ENCODE measurements at places on chromosomes 1 and 21.

DNA sequence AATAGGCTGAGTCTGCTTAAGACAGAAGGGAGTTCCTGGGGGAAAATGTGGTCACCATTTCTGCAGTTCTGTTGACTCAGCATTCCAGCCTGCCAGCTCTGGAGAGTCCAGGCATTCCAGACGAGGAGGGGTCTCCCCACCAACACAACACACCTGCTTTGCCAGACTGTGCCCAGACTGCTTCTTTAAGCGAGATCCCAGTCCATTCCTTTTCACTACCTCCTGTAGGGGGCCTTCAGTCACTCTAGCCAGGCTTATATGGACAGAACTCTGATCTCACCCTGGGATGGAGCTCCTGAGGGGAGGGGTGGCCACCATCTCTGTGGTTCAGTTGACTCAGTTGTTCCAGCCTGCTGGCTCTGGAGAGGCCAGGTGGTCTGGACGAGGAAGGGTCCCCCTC lies 48.5 kb downstream of the UBE2U start:
- DNase-seq, result no peak

DNA sequence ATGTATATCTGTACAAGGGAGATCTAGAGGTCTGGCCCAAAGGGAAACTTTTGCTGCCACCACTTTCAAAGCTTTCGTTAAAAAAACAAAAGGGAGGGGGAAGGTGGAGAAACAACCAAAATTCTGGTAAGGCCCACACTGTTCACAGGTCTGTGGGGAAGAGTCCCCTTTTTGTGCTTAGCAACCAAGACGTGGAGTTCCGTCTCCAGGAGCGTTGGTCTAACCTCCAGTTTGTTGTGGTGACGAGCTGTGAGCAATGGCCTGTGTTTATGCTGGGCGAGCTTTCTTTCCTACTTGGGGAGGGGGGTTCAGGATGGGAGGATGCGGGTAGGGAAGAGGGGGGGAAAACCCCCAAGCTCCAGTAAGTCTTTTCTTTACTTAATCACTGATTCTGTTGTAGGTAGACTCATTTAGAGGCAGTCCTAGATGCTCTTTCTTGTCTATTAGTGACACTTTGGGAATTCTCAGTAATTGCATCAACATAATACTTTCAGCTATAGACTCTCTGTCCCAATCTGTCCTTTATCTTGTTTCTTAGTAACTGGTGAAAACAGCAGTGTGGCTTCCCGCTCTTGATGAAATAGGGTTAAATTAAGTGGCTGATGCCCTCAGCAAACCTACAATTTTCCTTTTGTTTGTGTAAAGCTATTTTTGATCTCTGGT lies 1.5 kb downstream of the HIPK1 start:
- DNase-seq, result peak; percentile 47

- no peak for DNase-seq
These were observed 95.6 kb downstream of the ZNF281 start for GRCh38 chr1:200314085-200314750.

DNA sequence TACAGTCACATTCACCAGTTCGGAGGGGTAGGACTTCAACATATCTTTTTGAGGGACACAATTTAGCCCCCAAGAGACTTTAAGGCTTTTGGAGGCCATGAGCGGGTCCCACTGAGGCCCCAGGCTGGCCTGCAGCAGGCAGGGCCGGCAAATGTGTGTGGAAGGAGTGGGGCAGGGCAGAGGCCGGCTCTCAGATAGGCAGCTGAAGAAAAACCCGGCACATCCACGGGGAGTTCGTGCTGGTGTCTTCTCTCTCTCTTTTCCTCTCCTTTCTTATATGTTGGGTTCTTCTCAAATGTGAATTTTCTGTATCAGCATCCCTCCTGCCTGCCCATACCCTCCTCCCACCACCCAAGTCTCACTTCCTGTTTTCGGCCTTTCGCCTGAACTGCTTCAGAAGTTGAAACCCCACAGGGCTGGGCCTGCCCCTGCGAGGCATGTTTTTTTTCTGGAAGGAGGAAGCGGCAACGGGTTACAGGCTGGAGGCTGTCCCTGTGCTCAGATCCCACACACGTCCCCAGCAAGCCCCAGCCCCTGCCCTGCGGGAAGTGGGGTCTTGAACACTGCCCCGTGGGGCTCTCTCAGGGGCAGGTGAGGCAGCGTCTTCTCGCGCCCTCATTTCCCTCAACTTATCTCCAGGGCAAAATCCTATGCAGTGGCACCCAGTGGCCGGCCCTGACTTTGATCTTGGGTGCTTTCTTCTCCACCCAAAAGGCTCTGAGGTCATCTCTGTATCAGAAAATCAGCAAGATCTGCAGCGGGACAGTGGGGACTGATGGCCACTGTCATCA lies 9.7 kb upstream of the UMODL1 start:
- DNase-seq, result no peak

GRCh38 chr1:112956544-112957132 lies 642 bp upstream of the SLC16A1 start:
- DNase-seq, result peak; percentile 2

GRCh38 chr1:114290341-114290740 lies 136.7 kb upstream of the SYT6 start:
- no peak for DNase-seq

Data from stimulated activated CD4-positive, alpha-beta T cell treated with anti-CD3 and anti-CD28 coated beads, Interleukin-15, amount 100 ng/mL, for 1 hour (primary cell).